ENCODE measurements at places on chromosomes 1 and 21.
A peak's percentile ranks its signal among the peaks of the same experiment; 100 is the strongest.

- DNase-seq: no peak
These were observed 28.5 kb downstream of the CAMK1G start for GRCh38 chr1:209611771-209612570.

DNA sequence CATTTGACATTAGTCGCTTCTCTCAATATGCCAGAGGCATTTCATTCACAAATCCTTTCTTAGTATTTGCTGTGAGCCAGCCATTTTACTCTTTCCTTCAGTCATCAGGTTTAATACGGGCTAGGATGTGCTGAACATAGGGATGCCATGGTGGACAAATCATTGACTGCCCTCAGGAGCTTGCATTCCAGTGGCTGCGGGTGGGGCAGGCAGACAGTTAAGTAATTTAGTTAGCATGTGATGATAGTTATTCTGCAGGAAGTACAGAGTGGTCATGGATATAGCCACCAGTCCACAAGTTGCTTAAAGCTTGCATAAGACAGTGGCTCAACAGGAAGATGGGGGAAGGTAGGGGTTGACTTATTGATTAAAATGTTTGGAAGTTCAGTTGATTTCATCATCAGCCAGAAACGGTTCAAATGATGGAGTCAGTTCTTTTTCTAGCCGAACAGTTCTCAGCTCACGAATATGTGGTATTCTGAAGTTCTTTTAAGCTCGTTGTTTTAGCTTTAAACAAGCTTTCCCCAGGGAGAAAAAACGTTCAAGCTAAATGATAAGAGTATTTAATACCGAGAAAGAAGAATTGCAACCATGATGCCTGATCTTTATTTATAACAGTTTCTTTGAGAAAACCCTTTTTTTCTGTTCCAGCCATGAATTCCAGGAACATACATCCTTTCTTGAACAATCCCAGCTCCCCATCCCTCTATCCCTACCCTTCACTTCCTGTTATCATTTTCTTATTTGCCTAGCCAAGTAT is 1.4 kb downstream of the SLC22A15 start:
- DNase-seq: no peak

DNA sequence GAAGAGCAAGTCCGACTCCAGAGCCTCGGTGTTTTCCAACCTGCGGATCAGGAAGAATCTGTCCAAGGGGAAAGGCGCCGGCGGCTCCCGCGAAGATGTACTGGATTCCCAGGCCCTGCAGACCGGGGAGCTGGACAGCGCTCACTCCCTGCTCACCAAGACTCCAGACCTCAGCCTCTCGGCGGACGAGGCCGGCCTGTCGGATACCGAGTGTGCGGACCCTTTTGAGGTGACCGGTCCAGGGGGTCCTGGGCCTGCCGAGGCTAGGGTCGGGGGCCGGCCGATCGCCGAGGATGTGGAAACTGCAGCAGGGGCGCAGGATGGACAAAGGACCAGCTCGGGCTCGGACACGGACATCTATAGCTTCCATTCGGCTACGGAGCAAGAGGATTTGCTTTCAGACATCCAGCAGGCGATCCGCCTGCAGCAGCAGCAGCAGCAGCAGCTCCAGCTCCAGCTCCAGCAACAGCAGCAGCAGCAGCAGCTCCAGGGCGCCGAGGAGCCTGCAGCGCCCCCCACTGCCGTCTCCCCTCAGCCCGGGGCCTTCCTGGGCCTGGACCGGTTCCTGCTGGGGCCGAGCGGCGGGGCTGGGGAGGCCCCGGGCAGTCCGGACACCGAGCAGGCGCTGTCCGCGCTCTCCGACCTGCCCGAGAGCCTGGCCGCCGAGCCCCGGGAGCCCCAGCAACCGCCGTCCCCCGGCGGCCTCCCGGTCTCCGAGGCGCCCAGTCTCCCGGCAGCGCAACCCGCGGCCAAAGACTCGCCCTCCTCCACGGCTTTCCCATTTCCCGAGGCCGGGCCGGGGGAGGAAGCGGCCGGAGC is 827 bp downstream of the FMN2 start:
- DNase-seq: peak; percentile 33

- no peak for DNase-seq
These were observed 5.5 kb upstream of the PRKAB2 start for GRCh38 chr1:147177611-147178380.

All from dorsolateral prefrontal cortex (tissue), 122 donors.